Effector memory CD4-positive, alpha-beta T cell (primary cell): ENCODE measurements at places on chromosomes 7 and 10.

DNA sequence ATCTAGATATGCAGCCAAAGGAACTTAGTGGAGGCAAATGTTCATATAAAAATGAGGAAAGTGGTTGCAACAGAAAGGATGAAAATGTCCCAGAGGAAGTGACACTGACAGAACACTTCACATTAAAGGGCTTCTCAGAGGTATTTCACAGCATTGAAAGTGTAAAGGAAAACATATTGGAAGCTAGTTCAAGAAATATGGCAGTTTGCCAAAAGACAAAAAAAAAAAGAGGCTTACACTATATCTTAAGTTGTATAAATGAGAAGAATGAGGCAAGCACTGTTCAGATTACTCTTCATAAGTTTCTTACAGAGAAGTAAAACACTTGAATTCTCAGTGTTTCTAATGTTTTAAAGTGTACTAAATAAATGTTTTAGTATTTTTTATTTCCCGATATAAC lies 20.1 kb downstream of the RUNDC3B start:
- H3K36me3 ChIP-seq, result no peaks in the 10 kb centered on the region
- no peaks in the 10 kb centered on the region for H3K4me1 ChIP-seq
- no peak for DNase-seq
- no peaks in the 10 kb centered on the region for H3K27me3 ChIP-seq

DNA sequence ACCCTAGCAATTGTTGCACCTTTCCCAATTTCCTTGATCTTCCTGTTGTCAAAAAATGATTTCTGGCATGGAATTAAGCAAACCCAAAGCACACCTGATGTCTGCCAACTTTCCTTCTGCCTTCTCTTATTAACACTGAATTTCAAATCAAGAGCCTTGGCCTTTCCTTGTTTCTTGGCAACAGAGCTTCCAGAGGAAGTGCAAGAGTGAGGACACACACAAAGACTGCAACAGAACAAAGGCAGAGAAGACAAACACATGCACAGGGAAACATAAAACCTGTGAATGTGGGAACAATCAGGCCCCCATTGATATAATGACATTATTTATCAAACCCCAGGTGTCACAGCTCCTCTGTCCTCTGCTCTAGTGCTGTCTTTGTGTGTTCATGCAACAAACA lies 73.0 kb upstream of the IL6 start:
- no peak for DNase-seq
- no peaks in the 10 kb centered on the region for H3K4me1 ChIP-seq
- no peaks in the 10 kb centered on the region for H3K36me3 ChIP-seq
- H3K27ac ChIP-seq, result no peak overlapping the region
- no peaks in the 10 kb centered on the region for H3K27me3 ChIP-seq

- H3K36me3 ChIP-seq, result no peaks in the 10 kb centered on the region
- no peak overlapping the region for H3K27ac ChIP-seq
- DNase-seq, result no peak
- H3K4me1 ChIP-seq, result no peaks in the 10 kb centered on the region
- H3K4me3 ChIP-seq, result no peak overlapping the region
Measured at GRCh38 chr7:91054374-91054773, 209.9 kb upstream of the FZD1 start.

GRCh38 chr10:121453160-121453559 lies 145.1 kb downstream of the FGFR2 start:
- H3K27me3 ChIP-seq, result no peaks in the 10 kb centered on the region
- no peak overlapping the region for H3K4me3 ChIP-seq
- no peak overlapping the region for H3K27ac ChIP-seq
- H3K36me3 ChIP-seq, result no peaks in the 10 kb centered on the region

GRCh38 chr10:77043420-77043763 lies 594.2 kb downstream of the KCNMA1 start:
- no peaks in the 10 kb centered on the region for H3K27me3 ChIP-seq
- H3K4me1 ChIP-seq, result no peaks in the 10 kb centered on the region
- no peak for DNase-seq

- H3K27ac ChIP-seq, result peak overlapping the region; percentile 84
- no peaks in the 10 kb centered on the region for H3K27me3 ChIP-seq
- peaks cover 91% of the 10 kb centered on the region for H3K4me1 ChIP-seq
- H3K36me3 ChIP-seq, result peaks cover 9% of the 10 kb centered on the region
- H3K4me3 ChIP-seq, result peak overlapping the region; percentile 27
- no peak for DNase-seq
Measured at GRCh38 chr10:80468002-80468401, 13.9 kb downstream of the TSPAN14 start.

GRCh38 chr10:78830062-78830975 lies 238.4 kb upstream of the ZMIZ1 start:
- no peaks in the 10 kb centered on the region for H3K4me1 ChIP-seq
- H3K27me3 ChIP-seq, result peaks cover 4% of the 10 kb centered on the region
- no peak for DNase-seq
- no peaks in the 10 kb centered on the region for H3K36me3 ChIP-seq
- H3K27ac ChIP-seq, result no peak overlapping the region

DNA sequence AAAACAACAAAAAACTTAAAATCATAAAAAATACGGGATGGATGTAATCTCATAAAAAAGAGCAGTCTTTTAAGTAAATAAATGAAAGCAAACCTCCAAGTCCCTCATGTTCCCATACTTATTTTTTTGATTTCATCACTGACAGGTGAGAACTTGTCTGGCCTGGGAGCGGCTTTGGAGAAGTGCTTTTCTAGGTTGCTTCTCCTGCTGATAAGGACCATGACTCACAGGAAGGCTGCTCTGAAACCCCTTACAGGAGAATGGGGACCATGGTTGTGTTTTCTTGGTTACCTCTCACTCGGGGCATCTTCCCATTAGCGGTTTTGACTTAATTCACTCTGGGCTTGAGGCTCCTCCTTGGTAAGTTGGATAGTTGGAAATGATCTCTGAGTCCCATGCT lies 237.4 kb downstream of the CAMK1D start:
- H3K4me3 ChIP-seq, result no peak overlapping the region
- H3K27ac ChIP-seq, result no peak overlapping the region
- H3K36me3 ChIP-seq, result no peaks in the 10 kb centered on the region

- H3K4me3 ChIP-seq, result no peak overlapping the region
- H3K27ac ChIP-seq, result no peak overlapping the region
- H3K27me3 ChIP-seq, result no peaks in the 10 kb centered on the region
- H3K4me1 ChIP-seq, result no peaks in the 10 kb centered on the region
Measured at GRCh38 chr10:103954543-103954942, 12.4 kb upstream of the SLK start.

- H3K4me1 ChIP-seq, result no peaks in the 10 kb centered on the region
- H3K27me3 ChIP-seq, result no peaks in the 10 kb centered on the region
- no peak for DNase-seq
- H3K36me3 ChIP-seq, result no peaks in the 10 kb centered on the region
Measured at GRCh38 chr10:541041-541440, 148.4 kb downstream of the DIP2C start.

GRCh38 chr10:94018107-94018506 lies 24.4 kb downstream of the PLCE1 start:
- H3K27me3 ChIP-seq, result no peaks in the 10 kb centered on the region
- no peaks in the 10 kb centered on the region for H3K36me3 ChIP-seq
- DNase-seq, result no peak
- no peak overlapping the region for H3K27ac ChIP-seq
- no peak overlapping the region for H3K4me3 ChIP-seq

DNA sequence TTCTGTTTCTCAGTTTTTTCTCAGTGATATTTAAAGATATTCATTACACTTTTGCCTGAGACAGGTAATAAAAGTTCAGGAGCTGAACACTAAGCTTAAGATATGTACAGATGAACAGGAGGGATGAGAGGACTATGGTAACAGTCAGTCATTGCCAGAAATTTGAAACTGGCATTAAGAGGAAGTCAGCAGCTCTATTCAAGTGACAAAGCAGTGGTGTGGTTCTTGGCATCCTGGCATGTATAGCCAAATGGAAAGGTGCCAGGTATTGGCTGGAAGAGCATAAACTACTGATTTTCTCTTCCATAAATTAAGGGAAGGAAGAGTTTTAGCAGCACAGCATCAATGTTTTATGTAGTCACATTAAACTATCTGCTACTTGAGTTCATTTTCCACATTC lies 22.7 kb downstream of the HOXA1 start:
- H3K27ac ChIP-seq, result no peak overlapping the region
- no peaks in the 10 kb centered on the region for H3K4me1 ChIP-seq
- no peak overlapping the region for H3K4me3 ChIP-seq
- no peaks in the 10 kb centered on the region for H3K36me3 ChIP-seq
- no peaks in the 10 kb centered on the region for H3K27me3 ChIP-seq

GRCh38 chr7:1621718-1622117 lies 48.4 kb upstream of the ELFN1 start:
- DNase-seq, result no peak
- H3K4me3 ChIP-seq, result no peak overlapping the region
- H3K4me1 ChIP-seq, result no peaks in the 10 kb centered on the region
- no peak overlapping the region for H3K27ac ChIP-seq
- no peaks in the 10 kb centered on the region for H3K27me3 ChIP-seq
- no peaks in the 10 kb centered on the region for H3K36me3 ChIP-seq

GRCh38 chr10:79487296-79488194 lies 24.8 kb upstream of the EIF5AL1 start:
- DNase-seq, result no peak
- no peaks in the 10 kb centered on the region for H3K27me3 ChIP-seq
- H3K4me3 ChIP-seq, result no peak overlapping the region

DNA sequence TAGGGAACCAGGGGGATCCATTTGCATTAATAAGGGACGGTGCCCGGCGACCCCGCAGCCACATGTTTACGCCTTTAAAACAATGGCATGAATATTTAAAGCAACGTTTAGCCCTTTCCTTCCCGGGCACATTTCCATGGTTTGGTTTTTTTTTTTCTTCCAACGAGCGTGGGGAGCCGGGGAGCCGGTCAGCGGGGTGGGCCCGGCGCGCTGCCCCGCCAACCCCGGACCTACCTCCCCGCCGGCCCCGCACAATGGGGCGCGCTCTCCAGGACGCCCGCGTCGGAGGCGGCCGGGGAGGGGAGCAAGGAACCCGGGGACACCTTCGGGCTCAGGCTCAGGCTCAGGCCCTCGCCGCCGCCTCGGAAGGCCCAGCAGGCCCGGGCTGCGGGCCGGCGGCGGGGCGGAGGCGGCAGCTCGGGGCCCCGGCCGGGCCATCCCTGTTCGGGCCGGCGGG lies 1.0 kb downstream of the SEPHS1 start:
- H3K27me3 ChIP-seq, result no peaks in the 10 kb centered on the region
- H3K4me3 ChIP-seq, result peak overlapping the region; percentile 71
- DNase-seq, result no peak
- peaks cover 30% of the 10 kb centered on the region for H3K4me1 ChIP-seq

DNA sequence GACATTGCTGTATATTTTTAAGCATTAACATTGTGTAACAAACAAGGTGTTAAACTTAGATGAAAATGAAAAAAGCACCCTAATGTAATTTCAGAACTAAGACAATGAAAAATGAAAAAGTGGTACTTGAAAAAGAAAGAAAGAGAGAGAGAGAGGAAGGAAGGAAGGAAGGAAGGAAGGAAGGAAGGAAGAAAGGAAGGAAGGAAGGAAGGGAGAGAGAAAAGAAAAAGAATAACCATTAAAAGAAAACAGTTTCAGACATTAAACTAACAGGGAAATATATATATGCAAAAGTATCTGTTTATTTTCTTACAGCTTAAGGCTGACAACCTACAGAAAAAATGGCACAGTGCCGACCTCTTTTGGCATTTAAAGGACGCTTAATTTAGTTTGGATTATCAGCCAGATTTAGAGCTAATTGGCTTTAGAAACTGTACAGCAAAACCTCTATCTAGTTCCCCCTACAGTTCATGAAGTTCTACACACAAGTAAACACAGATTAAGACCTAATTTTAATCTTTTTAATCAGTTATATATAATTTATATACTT lies 13.8 kb downstream of the MTERF1 start:
- H3K27me3 ChIP-seq, result no peaks in the 10 kb centered on the region
- no peak for DNase-seq
- H3K27ac ChIP-seq, result no peak overlapping the region
- H3K4me1 ChIP-seq, result no peaks in the 10 kb centered on the region
- no peak overlapping the region for H3K4me3 ChIP-seq

- H3K27me3 ChIP-seq, result no peaks in the 10 kb centered on the region
- peaks cover 58% of the 10 kb centered on the region for H3K36me3 ChIP-seq
- no peaks in the 10 kb centered on the region for H3K4me1 ChIP-seq
- H3K27ac ChIP-seq, result no peak overlapping the region
Measured at GRCh38 chr10:90887555-90887954, 15.8 kb downstream of the RPP30 start.

GRCh38 chr7:126589068-126589684 lies 663.6 kb downstream of the GRM8 start:
- H3K4me3 ChIP-seq, result no peak overlapping the region
- no peaks in the 10 kb centered on the region for H3K4me1 ChIP-seq
- H3K36me3 ChIP-seq, result no peaks in the 10 kb centered on the region
- no peak for DNase-seq
- H3K27ac ChIP-seq, result no peak overlapping the region

- H3K27me3 ChIP-seq, result peaks cover 3% of the 10 kb centered on the region
- H3K27ac ChIP-seq, result no peak overlapping the region
- no peaks in the 10 kb centered on the region for H3K36me3 ChIP-seq
- no peak overlapping the region for H3K4me3 ChIP-seq
- H3K4me1 ChIP-seq, result no peaks in the 10 kb centered on the region
Measured at GRCh38 chr10:21260066-21260465, 265.4 kb downstream of the SKIDA1 start.

DNA sequence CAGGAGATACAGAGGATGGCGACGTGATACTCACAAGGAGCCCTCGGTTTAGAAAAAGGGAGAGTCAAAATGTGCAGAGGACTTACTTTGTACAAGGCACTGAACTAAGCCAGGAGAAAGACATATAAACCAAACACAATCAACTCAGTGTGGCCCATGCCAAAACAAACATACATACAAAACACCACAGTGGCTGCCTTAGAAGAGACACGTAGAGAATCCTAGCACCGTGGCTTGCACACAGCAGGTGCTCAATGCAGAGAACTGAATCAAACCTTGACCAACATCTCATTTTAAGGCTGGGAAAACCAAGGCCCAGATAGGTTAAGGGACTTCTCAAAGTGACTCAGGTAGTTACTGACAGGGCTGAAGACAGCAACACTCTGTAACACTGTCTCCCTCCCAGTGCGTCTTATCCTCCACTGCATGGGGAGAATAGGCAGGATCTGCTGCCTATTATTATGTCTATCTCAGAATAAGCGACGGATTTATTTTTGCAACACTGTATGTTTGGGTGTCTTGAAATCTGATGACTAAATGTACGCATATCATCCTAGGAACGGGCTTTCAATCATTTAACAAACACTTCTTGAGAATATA lies 11.0 kb downstream of the SORBS1 start:
- H3K4me3 ChIP-seq, result no peak overlapping the region
- no peak overlapping the region for H3K27ac ChIP-seq
- no peak for DNase-seq
- no peaks in the 10 kb centered on the region for H3K4me1 ChIP-seq
- H3K36me3 ChIP-seq, result no peaks in the 10 kb centered on the region
- H3K27me3 ChIP-seq, result no peaks in the 10 kb centered on the region

- no peaks in the 10 kb centered on the region for H3K27me3 ChIP-seq
- DNase-seq, result no peak
- H3K4me1 ChIP-seq, result no peaks in the 10 kb centered on the region
- H3K4me3 ChIP-seq, result no peak overlapping the region
- no peaks in the 10 kb centered on the region for H3K36me3 ChIP-seq
Measured at GRCh38 chr10:76428551-76429367, 997.3 kb downstream of the LRMDA start.
